ENCODE measurements at places on chromosomes 2 and 18.

DNA sequence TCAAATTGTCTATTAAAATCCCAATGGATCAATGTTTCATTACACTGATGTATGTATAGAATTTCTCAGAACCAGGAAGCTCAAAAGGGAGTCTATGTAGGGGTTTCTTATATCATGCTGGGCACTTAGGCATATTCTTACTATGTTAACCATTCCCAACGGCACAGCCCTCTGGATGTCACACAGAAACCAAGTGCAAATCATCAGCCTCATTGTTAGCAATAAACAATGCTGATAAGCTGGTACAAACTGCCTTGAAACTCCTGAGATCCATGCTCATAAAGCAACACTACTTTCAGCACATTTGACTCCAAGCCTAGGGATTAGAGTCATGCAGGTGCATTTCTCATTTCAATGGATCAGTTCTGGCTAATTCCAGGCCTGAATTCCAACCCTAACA, 730.2 kb upstream of the SLC39A10 start:
- no peak for DNase-seq

- no peak for DNase-seq
Measured at GRCh38 chr18:8139891-8140406, 469.3 kb upstream of the RAB12 start.

DNA sequence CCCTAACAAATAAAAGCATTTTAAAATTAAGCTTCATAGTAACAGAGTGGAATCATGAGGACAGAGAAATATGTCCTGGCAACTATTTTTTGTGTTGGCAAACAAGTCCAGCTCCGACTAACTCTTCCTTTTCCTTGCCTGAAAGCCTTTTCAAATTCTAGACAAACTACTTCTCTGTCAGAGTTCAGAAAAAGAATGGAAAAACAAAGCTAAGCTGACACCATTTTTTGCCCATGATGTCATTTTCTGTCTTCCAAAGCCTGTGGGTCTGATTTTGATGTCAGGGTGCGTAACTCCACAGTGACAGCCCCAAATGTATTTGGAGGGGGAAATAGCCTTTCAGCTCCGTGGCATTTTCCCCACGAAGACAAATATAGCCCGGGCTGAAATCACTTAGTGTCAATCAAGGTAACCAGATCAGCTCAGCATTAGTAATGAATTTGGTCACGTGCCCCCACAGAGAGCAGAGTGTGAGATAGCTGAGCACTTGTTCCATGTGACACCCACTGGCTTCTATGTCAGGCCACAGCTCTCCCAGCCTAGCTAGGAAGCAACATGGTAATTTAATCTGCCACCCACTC, 233.0 kb upstream of the SIX2 start:
- DNase-seq: no peak

DNA sequence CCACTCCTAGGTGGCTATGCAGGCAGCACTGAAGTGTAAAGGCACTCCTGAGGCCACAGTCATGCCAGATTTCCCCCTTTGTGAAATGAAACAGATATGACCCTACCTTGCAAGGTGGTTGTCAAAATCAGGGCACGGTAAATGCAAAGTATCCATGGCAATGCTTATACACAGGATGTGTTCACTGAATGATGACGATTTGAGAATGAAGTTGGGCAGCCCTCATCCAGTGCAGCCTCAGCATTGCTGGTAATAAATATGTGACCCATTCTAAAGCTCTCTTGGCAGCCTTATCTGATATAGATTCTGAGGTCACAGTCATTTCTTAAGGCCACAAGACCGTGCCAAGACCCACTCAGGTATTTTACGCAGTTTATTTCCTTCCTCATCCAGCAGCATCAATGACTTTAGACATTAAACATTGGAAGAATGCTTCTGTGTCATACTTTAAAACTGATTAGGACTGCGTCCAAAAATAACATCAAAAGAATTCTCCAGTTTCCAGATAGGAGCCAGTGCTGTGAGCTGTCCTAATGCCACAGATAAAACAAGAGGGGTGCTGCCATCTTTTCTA, 125.5 kb upstream of the SERTAD2 start:
- DNase-seq: peak; percentile 77

DNA sequence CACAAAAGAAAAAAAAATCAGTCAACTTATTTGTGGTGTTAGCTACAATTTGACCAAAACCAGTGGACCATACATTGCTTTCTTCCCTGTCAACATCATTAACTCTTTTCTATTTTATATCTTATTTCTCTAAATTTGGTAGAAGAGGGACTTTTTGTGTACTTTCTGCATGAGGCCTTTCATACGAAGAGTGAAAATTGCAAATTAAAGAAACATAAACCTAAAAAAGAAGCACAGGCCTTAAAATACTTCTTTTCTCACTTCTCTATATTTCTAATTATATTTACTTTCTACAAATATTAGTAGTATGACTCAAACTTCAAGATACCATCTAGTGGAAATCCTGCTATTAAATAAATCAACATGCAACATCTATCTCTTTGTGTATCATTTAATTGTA, 1073.4 kb upstream of the ZEB2 start:
- no peak for DNase-seq

DNA sequence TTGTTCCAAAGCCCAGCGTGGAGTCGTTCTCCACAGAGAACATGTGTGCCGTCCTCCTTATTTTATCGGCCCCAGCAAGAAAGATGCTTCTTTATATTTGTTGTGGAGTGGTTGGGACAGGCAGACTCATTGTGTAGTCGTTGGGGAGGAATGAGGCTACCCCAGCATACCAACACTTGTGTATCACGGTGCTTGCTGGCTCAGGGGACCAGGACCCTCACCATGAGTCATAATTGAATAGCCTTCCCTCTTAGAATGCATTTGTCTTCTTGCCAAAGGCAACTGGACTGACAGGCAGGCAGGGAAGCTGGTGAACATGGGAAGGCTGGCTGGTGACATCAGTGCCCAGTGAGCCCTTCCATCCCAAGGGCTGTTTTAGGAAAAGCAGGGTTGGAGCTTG, 4.7 kb downstream of the CAPN10 start:
- no peak for DNase-seq

DNA sequence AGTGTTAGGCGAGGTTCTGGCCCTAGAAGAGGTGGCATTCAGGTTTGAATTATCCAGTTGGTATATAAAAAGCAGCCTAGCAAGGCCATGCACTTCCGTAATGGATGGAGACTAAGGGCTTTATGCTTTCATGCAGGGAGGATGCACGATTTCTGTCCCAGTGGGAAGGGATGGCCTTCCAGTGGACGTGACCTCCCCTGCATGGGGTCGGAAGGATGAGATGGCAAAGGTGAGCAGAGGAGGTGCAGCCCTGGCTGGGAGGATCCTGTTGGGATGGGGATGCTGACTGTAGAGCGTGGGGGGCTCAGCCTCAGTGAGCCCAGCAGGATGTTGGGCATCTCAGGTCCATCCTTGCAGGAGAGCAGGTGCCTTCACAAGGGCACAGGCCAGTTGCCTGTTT, 4.8 kb downstream of the ASB18 start:
- DNase-seq: peak; percentile 22

GRCh38 chr2:160820691-160821090, 327.1 kb upstream of the RBMS1 start:
- no peak for DNase-seq

DNA sequence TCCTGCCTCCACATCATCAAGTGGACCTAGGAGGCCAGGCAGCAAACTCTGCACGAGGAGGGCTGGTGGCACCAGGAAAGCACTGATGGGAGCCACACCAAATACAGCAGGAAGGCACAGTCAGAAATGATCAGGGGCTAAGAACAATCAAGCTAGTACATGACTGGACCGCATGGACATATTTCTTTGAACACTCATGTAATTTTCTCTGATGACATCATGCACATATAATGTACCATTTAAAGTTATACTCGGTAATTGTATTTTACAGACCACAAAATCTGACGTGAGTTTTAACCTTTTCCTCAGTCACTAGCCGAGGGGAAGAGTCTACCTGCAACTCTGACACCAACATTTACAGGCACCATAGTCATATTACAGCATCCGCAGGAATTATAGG, 76.7 kb downstream of the XDH start:
- DNase-seq: no peak

GRCh38 chr18:2983296-2983695, 29.6 kb downstream of the LPIN2 start:
- no peak for DNase-seq

GRCh38 chr2:208929139-208929864, 494.5 kb upstream of the MAP2 start:
- DNase-seq: no peak

GRCh38 chr18:69944436-69944835, 3.2 kb downstream of the CD226 start:
- no peak for DNase-seq

- DNase-seq: no peak
Measured at GRCh38 chr2:21693081-21693480, 569.3 kb downstream of the TDRD15 start.

DNA sequence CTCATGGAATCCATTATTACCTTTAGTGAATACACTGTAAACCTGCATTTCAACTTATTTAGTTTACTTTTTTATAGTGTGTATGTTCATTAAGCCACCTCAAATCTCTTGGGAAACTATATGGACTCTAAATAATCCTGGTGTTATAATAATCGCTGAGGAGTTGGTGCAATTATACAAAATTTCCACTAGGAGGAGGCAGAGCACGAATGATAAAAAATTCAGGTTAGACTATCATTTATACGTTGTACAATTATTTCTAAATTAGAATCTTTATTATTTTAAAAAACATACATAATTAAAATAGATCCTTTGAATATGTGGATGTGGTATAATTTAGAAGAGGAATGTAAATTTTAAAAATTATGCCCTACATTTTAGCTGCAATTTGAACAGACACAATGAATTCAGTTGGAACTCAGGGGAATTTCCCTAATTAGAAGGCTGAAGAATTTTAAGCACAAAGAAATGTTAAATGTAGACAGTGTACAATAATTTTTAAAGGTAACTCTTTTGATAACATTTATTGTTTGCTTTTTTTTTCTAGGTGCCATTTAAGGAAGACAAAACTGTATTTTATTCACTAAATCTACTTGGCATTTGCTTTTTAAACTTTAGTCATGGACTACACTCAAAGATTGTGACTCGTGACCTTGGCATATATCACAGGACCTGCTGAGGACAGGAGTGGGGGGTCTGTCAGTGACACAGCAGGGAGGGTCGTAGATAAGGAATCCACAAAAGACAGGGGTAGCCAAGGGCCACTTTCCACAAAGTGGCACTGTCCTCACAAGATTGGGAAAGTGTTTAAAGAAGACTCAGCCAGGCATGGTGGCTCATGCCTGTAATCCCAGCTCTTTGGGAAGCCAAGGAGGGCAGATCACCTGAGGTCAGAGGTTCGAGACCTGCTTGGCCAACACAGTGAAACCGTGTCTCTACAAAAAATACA, 45.5 kb downstream of the RAB12 start:
- no peak for DNase-seq

DNA sequence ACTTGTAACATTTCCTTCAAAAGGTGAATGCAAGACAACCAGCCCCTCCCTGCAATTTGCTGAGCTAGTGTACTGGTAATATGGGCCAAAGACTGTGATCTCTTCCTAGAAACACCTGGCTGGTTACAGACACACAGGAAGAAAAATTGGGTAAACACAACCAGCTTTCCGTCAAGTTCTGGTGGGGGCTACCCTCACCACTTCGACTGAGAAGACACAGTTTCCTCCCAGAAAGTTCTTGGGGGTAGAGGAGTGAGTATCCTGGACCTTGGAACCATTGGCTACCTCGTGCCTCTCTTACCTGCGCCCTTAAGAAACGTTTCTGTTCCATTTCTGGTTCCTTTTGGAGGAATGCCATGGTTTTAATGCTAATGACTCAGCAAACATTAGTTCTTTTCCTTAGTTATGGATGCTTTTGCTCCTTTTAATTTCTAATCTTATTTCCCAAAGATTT, 120.9 kb upstream of the DLX2 start:
- DNase-seq: no peak

DNA sequence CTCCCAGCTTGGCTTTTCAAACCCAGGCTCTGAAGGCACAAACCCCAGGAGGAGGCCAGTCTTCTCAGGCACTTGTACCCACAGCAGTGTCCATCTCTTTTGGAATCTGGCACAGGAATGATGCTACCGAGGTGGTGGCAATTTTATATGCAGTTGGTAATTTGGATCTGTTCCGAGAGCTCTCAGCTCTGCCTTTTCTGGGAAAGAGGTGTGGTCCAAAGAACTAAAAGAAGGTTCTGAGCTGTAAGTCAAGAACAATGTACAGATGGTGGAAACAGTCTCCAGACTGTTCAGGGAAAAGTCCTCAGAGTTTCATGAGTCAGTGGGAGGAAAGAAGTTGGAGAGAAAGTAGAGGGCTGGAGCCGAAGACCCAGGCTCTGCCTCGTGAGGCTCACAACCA, 353.4 kb downstream of the TGIF1 start:
- no peak for DNase-seq

DNA sequence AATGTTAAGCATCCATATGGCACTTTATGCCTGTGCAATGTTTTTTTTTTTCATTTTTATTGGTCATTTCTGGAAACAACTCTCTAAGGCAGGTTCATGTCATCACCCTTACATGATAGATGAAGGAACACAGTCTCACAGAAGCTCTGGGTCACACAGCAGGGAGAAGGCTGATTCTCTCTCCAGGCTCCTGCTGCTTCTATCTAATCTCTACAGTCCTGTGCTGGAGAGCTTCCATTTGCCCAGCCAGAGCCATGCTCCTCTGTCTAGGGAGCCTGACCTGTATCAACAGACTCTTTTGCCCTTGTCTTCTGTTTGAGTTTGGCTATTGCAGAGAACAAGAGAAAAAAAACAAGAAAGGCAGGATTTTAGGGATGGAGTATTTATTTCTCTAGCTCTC, 584.8 kb downstream of the MBD2 start:
- DNase-seq: no peak

GRCh38 chr18:45122506-45122905, 441.8 kb downstream of the SETBP1 start:
- DNase-seq: no peak

GRCh38 chr18:28905509-28905908, 728.6 kb upstream of the CDH2 start:
- no peak for DNase-seq

GRCh38 chr18:26549263-26550094, 1.1 kb upstream of the KCTD1 start:
- DNase-seq: peak; percentile 73

- DNase-seq: no peak
Measured at GRCh38 chr2:44866152-44866551, 75.3 kb upstream of the SIX3 start.

DNA sequence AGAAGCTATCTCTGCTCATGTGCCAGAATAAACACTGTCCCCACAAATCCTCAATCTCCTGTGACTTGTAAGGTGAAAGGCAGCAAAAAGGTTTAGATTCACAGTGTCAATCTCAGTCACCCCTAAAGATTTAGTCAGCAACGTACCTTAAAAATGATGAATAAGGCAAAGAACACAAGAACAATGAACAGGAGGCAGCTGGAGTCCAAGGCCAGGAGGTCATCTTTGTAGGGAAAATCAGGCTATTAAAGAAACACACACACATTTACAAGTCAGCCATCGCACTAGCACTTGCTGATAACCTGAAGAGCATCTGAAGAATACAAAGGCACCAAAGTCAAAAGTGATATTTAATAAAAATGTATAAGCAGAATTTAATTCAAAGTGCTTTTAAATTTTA, 16.6 kb downstream of the LAPTM4A start:
- DNase-seq: no peak

- no peak for DNase-seq
Measured at GRCh38 chr2:80078290-80079036, 226.1 kb downstream of the LRRTM1 start.

GRCh38 chr2:226611944-226612318, 187.7 kb downstream of the IRS1 start:
- DNase-seq: peak; percentile 50

- DNase-seq: no peak
Measured at GRCh38 chr2:151729837-151730236, 4.4 kb downstream of the NEB start.

- no peak for DNase-seq
Measured at GRCh38 chr18:27656167-27656778, 471.2 kb upstream of the CHST9 start.
